ENCODE measurements at places on chromosomes 12 and 14.

GRCh38 chr14:104107101-104107581, 21.6 kb downstream of the ASPG start:
- DNase-seq: no peak

- no peak for DNase-seq
Observed at GRCh38 chr12:64730588-64730969, 28.6 kb downstream of the GNS start.

GRCh38 chr12:106139422-106140171, 843 bp upstream of the NUAK1 start:
- no peak for DNase-seq

DNA sequence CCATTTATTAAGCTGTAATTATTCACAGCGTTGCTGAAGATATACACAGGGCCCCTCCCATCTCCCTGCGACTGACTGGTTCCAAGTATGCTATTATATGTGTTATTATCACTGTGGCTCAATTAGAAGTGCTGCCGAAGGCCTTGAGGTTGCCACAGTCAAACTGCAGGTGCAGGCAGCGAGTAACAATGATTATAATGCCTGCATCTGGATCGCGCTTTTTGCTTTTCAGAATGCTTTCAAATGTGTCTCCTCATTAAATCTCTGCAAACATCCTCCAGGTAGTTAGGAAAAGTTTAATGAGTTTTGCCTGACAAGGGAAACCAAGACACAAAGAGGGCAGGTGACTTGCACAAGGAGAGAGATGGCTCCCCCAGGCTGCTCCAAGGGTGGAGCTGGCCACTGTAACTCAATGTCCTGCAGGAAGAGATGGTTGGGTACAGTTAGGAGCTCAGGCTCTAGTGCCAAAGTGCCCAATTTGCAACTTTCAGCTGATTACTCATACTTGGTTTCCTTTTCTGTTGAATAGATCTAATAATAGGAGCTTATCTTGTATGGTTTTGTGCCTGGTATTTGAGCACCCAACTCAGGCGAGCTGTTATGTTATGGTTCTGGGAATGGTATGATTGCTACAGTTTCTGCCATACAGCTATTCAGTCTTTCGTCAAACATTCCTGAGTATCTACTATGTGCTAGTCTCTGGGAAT, 1.7 kb upstream of the SYNE3 start:
- DNase-seq: no peak

GRCh38 chr14:97271451-97271960, 474.3 kb downstream of the VRK1 start:
- DNase-seq: no peak

DNA sequence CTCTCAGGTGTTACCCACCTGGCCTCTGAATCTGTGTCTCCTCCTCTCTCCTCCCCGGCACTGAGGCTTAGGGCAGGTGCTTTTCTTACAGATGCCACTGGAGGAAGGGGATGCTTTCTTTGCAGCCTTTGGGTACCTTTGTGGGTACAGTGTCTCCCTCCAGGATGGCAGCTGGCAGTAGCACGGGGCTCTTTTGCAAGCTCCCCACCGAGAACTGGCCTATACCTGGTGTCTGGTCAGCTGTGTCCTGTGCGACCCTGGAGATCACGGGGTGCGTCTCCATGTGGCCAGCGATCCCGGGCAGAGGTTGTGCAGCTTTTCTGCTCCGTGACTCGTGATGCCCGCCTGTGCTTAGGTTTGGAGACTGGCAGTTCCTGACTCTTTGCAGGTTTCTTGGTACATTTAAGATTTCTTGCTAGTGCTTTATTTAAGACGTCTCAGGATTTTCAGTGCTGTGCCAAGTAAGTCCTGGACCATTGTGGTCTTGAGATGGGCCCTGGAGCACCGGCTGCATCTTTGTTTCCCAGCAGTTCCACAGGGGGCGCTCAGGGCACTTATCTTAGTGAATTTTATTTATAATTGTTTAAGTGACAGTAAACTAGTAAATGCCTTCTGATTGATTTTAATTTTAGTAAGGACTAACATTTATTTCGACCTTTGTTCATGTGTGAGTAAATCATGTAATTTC, 68.9 kb downstream of the DDX51 start:
- DNase-seq: no peak

- peak; percentile 39 for DNase-seq
Observed at GRCh38 chr12:22658214-22658613, 33.2 kb downstream of the ETNK1 start.

GRCh38 chr12:46380022-46380796, 7.6 kb upstream of the SLC38A2 start:
- no peak for DNase-seq

DNA sequence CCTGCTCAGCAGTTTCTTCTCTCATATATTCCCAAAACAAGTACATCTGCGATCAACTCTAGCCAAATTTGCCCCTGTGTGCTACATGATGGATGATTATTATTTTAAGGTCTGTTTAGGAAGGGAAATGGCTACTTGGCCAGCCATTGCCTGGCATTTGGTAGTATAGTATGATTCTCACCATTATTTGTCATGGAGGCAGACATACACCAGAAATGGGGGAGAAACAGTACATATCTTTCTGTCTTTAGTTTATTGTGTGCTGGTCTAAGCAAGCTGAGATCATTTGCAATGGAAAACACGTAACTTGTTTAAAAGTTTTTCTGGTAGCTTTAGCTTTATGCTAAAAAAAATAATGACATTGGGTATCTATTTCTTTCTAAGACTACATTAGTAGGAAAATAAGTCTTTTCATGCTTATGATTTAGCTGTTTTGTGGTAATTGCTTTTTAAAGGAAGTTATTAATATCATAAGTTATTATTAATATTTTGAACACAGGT, 45.5 kb downstream of the EID3 start:
- no peak for DNase-seq

DNA sequence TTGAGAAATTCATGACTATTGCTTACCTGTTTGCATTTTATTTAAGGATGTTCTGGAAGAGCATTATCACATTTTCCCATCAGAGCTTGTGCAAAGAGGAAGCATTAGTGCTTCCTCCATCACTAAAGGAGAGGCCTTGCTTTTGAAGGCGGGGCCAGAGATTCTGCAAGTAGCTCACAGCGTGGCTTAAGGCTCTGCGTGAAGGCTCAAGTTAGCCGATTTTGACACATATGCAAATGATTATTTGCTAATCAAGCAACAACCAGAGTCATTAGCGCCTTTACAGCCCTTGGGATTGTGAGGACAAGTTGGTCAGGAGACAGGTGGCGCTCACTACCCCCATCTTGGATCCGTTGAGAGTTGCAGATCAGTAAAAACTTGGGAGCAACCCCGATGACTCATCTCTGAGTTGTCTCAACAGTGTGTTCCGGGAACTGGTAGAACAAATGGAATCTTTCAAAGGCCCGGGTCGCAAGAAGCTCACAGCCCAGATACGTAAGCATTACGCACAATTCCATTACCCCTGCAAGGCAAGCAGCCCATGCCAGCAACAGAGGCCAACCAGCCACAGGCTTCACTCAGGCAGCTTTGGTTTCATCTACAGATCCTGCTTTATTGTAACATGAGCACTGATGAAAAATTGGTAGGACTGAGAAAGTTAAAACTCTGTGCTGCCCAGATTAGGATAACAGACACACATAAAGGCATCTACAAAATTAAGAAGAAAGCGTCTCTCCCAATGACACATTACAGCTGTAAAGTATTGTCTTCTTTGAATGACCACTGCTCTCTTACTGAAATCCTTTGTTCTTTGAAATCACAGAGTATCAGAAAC, 34.9 kb upstream of the SPTSSA start:
- no peak for DNase-seq

DNA sequence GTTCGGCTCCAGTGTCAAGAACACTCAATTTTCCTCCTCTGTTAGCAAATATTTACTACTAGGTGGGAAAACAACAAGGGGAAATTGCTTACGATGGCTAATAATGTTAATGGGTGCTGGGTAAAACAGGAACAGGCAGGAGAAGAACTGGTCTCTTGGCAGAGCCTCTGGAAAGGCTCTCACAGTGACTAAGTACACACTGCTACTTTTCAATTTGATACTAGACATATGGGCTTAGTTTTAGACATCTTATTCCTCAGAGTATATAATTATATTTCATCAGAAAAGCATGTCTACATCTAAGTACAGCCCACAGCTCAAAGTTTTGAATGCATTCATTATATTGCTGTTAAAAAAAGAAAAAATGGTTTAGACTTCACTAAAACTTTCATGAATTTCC, 65.4 kb upstream of the SAV1 start:
- DNase-seq: no peak

- no peak for DNase-seq
Observed at GRCh38 chr12:51869931-51870330, 18.0 kb upstream of the ANKRD33 start.

GRCh38 chr12:123389560-123390351, 5.8 kb downstream of the KMT5A start:
- no peak for DNase-seq

DNA sequence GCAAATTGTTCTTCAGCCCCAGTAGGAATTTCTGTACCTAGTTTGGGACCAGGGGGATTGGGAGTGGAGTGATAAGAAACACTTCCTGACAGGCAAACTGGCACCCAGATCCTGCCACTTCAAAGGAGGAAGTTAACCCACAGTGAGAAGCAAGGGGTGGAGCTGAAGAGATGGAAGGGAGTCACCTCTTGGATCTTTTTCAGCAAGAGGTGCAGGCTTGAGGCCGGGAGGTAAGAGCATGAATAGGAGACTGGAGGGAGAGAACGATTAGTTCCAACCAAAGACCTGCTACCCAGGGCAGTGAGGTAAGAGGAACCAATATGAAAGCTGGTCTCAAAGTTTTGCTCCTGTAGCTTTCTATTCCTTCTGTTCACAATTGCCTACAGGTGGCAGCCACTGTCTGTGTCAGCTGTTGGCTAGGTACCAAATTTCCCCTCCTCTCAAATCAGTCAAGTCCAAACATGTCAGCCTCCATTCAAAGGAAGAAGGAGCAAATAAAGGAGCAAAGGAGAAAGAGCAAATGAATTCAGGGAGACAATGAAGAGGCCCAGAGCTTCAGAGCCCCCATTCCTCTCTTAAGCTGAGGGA, 14.9 kb upstream of the TAC3 start:
- DNase-seq: no peak

GRCh38 chr12:85036733-85037132, 582 bp downstream of the LRRIQ1 start:
- DNase-seq: no peak

GRCh38 chr12:41919048-41919447, 225.6 kb downstream of the GXYLT1 start:
- no peak for DNase-seq

- DNase-seq: no peak
Observed at GRCh38 chr12:54879150-54879549, 24.8 kb downstream of the MUCL1 start.

DNA sequence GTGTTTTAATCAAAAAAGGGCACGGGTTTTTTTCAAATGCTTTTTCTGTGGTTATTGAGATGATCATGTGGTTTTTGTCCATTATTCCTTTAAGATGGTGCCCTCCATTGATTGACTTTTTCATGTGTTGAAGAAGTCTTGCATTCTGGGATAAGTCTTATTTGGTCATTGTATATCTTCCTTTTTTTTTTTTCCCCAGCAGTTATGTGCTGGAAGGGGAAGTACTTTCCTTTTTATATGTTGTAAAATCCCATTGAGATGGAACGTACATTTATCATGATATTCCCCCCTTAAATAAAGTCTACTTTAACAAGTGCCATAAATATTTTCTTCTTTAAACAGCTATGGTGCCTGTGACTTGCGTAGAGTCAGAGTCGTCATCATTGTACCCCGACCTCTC, 24.8 kb upstream of the MUCL1 start:
- no peak for DNase-seq

DNA sequence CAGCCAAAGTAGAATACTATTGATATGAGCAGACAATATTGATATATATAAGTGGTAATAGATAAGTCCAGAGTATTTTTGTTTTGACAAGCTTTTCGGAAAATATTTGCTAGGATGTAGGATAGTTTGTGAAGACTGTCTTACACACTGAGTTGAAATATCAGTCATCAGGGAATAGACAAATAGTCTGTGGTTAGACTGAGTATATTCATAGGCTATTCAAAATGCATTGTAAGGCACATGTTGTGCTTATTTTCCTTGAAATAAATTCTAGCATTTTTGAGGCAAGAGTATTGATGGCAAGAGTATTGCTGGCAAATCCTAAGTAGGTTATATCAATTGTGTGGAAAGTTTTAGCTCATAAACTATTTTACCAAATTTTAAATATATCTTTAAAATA, 201.1 kb downstream of the LRIG3 start:
- no peak for DNase-seq

DNA sequence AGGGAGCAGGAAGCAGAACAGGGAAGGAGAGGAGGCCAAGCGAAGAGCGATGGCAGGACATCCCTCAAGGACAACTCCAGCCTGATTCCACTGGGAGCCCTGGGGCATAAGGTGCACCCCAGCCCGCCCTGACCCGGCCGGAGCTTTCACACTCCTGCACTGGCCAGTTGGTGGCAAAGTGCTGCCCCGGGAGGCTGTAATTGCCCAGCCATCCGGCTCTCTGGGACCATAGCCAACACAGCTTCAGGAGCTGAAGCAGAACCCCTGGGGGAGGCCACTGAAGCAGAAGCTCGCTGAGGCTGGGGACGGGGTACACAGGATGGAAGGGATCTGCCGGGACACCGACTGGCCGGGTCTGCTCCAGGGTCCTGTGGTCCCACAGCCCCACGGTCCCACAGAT, 41.9 kb upstream of the BEGAIN start:
- DNase-seq: no peak

DNA sequence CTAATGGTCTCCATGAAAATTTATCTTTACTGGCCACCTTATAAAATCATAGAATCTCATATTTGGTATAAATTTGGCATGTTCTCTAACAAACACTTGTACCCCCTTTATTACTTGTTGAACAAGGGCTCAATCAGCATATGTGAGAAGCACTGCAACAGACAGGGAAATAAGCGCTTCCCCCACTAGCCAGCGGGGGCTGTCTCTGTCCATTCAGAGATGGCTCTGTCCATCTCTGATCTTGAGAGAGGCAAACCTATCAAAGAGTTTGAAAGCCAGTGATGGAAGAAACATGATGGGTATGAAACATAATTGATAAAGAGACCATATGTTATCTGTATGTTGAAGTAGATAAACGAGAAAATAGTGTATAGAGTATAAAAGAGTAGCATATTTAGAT, 326.8 kb downstream of the PDZRN4 start:
- no peak for DNase-seq

GRCh38 chr12:43255522-43256111, 296.4 kb downstream of the ADAMTS20 start:
- no peak for DNase-seq

- no peak for DNase-seq
Observed at GRCh38 chr14:71467361-71467811, 464.8 kb upstream of the RGS6 start.

DNA sequence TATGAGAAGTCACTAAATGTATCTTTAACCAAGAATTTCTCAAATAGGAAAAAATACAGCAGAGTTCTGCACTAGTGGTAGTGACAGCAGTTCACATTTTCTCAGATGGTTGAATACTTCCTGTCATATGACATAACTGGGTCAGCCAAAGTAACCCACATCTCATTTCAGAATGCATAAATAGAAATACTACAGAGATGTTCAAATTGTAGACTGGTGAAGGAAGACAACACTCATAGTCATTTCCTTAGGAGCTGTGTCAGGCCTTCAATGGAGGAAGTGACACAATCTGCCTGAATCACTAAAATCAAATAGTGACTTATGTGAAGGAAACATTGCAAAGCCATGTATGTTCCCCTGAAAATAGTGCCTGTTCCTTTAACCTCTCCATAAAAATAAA, 32.4 kb downstream of the FERMT2 start:
- no peak for DNase-seq

Data from stimulated activated CD4-positive, alpha-beta T cell treated with anti-CD3 and anti-CD28 coated beads, Interleukin-12 subunit alpha, Interleukin-12 subunit beta, amount 100 ng/mL, for 48 hours (primary cell).